ENCODE measurements at places on chromosomes 1 and 21. TPM values are rescaled to one million over a fixed set of nuclear protein-coding genes. Genes with fewer than 3 reads are reported as not detected.
A peak's percentile ranks its signal among the peaks of the same experiment; 100 is the strongest.

DNA sequence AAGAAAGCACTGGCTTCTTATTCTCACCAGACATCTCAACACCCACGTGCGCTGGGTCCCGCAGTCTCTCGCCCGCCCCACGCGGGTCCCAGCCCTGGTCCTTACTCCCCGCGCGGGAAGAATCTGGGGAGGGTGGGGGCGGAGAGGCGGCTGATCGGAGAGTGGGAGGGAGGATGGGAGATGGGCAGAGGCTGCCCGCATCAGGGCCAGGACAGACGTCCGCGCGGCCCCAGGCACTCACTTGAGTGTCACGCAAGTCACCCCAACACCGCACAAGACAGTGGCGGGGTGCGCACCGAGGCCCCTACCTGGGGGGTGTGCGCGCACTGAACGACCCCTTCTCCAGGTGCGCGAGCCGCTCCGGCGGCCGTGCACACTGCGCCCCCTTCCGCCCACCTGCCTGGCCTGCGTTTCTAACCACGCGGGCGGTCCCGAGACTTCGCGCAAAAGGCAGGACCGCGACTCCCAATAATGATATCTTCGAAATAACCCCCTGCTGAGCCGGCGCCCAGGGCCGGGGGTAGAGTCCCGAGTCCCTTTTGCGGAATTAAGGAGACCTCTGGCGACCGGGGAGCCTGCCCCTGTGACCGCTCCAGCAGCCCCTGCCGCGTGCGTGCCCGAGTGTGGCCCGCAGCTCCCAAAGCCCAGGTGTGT, 6.0 kb upstream of the SIM2 start:
- peak; percentile 53 for DNase-seq

Gene ETV3
- total RNA-seq = 52.3 TPM

Gene PLA2G2A
- total RNA-seq = not detected

DNA sequence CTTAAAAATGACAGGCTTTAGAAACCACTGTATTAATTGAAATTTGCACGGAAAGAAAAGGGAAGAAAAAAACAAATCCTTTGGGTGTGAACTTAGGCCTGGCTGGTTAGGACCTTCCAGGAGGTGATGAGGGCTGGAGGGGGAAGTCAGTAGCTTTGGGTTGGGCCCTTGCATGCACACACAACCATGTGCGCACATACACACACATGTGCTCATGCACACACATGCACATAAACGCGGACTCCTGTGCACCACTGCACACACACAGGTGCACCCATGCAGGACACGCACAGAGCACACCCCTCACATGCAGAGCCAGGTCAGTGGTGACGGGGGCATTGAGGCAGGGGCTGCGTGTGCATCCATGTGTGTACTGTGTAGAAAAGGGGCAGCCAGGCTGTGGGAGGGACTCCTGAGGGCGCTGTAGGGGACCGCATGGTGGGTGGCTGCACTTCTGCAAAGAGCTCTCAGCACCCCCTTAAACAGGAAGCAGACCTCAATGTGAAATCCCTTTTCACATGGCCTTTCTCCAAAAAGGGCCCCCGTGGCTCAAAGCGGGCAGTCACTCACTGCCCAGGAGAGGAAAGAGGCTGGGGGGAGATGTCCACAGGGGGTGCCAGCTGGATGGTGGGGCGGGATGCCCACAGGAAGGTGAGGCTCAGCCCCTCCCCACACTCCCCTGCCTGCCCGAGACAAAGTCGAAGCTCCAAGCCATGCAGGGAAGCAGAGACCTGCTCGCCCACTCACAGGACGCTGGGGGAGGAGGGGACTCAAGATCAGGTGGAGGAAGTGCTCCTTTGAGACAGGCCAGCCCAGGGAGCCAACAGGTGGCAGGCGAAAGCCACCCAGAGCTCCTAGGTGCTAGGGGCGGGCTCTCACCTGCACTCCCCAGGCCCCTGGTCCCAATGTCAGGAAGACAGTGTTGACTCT, 95.2 kb downstream of the ITPKB start:
- no peak for DNase-seq

DNA sequence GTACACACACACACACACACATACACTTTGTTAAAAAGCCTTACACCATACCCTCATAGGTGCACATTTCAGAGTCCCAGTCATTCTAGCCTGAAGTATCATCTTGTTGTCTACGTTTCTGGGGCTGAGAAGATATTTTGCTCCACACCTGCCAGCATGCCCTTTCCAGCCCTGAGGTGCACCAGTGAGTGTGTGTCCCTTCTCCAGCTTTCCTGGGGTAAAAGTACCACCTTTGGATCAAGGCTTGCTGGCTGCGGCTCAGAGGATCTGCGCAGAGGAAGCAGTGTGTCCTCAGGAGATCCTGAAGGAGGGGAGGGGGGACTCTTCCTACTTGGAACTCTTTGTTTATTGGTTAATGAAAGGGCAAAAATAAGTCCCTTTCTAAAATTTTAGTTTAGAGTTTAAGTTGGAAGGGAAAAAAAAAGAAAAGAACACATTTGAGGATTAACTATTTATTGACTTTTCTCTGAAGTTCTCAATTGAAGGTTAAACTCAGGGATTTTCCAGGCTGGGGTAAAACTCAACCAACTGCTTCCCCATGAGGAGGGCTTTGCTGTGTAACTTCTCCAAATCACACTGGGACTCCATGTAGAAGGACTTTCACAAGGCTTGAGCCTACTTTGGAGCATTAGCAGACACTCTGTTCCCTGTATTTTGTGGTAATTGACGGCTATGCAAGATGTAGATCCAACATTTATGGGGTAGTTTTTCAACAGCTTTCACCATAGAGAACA, 200.3 kb upstream of the SGIP1 start:
- DNase-seq = no peak

GRCh38 chr1:152167835-152168534, 9.0 kb upstream of the RPTN start:
- no peak for DNase-seq

Gene OR10Z1
- not detected for total RNA-seq

- DNase-seq = no peak
These were observed 29.6 kb upstream of the RGS8 start for GRCh38 chr1:182713939-182714338.

DNA sequence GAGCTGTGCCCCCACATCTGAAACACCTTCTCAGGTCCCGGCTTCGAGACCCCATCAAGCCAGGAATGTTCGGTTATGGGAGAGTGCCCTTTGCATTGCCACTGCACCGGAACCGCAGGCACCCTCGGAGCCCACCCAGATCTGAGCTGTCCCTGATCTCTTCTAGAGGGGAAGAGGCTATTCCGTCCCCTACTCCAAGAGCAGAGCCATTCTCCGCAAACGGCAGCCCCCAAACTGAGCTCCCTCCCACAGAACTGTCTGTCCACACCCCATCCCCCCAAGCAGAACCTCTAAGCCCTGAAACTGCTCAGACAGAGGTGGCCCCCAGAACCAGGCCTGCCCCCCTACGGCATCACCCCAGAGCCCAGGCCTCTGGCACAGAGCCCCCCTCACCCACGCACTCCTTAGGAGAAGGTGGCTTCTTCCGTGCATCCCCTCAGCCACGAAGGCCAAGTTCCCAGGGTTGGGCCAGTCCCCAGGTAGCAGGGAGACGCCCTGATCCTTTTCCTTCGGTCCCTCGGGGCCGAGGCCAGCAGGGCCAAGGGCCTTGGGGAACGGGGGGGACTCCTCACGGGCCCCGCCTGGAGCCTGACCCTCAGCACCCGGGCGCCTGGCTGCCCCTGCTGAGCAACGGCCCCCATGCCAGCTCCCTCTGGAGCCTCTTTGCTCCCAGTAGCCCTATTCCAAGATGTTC, 4.3 kb downstream of the ADAMTSL4 start:
- DNase-seq = no peak

- peak; percentile 63 for DNase-seq
These were observed 1.9 kb upstream of the OR13G1 start for GRCh38 chr1:247681288-247681897.

- no peak for DNase-seq
These were observed 148.7 kb downstream of the FCRL5 start for GRCh38 chr1:157403608-157404007.

Gene TMPRSS15
- total RNA-seq = not detected

- DNase-seq = peak; percentile 46
These were observed 3.5 kb upstream of the CLEC20A start for GRCh38 chr1:178500091-178500770.

Gene CELA3A
- total RNA-seq = not detected

DNA sequence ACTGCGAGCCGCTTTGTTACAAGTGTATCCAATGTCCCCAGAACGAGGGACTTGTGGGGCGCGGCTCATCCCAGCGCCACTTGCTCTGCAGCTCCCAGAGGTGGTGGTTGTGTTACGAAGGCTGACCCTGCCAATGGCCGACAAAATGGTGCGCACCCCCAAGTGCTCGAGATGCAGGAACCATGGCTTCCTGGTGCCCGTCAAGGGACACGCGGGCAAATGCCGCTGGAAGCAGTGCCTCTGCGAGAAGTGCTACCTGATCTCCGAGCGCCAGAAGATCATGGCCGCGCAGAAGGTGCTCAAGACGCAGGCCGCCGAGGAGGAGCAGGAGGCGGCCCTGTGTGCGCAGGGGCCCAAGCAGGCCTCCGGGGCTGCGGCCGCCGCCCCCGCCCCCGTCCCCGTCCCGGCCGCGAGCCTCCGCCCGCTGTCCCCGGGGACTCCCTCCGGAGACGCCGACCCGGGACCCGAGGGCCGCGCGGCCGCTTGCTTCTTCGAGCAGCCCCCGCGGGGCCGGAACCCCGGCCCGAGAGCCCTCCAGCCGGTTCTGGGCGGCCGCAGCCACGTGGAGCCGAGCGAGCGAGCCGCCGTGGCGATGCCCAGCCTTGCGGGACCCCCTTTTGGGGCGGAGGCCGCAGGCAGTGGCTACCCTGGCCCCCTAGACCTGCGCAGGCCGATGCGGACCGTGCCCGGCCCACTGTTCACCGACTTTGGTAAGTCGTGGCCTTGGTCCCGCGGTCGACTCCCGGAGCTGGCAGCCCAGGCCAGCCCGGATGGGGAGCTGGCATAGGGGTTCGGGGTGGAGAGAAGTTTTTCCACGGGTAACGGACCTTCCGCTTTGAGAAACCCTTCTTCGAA, at the start of gene DMRTB1:
Gene DMRTB1 (plus strand): TSS at position 79 of the 855 bp plus-strand sequence. CDS start 55 bp downstream, at position 134.
- no peak for DNase-seq

DNA sequence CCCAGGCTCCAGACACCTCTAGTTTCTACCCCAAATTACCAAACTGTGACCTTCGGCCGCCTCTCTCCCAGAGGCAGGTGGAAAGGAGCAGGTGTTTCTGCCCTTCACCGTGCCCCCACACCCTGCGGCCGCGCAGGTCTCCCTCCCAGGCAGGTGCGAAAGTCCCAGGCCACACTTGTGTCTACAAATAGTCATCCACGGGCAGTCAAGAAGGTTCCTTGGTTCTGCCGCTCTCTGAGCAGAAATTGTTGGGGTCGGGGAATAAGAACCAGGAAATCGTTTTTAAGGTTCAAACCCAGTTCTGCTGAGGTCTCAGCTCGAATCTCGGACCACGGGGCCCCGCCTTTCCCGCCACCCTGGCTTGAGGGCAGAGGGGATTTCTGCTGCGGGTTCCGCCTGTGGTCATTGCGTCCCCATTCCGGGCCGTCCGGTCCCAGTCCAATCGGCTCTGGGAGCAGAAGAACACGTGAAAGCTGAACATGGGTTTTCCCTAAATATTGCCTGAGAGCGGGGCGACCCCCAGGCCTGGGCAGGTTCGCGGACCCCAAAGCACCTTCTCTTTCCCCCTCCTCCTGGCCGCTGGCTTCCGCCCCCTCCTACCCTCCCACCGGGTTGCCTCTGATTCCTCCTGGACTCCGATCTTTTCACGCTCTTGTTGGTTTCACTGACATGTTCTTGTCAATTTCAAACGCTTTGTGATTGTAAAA, 1.2 kb upstream of the ATF3 start:
- no peak for DNase-seq

GRCh38 chr1:24003331-24003972, 23.3 kb upstream of the SRSF10 start:
- DNase-seq = no peak

Gene L1TD1
- total RNA-seq = 50.1 TPM

DNA sequence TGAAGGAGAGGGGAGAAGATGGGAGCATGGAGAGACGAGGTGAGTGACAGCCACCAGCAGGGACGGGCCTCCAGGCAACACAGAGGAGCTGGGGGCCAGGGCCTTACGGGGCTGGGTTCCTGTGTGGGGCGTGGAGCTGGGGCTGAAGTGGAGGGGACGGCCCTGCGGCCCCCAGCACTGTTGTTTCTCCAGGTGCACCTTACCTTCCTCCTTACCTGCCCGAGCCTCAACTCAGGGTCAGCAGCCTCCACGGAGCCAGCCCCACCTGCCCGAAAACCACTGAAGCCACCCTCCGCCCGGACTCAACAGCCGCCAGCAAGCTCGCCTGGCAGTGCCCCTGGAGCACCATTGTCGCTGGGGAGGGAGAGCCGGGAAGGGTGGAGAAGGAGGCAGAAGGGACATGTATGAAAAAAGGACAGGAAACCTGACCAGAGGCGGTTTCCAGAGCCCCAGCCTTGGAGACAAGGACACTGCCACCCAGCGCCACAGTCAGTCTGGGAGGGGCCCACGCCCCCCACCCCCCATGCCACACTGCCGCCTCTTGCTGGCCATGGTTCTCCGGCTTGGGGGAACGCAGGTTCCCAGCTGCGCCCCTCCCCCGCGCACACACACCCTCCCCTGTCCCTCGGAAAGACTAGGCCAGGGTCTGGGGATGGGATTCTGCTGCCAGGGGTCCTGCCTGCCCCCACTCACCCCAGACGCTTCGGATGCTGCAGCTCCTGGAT, 10.6 kb downstream of the PLA2G2F start:
- no peak for DNase-seq

DNA sequence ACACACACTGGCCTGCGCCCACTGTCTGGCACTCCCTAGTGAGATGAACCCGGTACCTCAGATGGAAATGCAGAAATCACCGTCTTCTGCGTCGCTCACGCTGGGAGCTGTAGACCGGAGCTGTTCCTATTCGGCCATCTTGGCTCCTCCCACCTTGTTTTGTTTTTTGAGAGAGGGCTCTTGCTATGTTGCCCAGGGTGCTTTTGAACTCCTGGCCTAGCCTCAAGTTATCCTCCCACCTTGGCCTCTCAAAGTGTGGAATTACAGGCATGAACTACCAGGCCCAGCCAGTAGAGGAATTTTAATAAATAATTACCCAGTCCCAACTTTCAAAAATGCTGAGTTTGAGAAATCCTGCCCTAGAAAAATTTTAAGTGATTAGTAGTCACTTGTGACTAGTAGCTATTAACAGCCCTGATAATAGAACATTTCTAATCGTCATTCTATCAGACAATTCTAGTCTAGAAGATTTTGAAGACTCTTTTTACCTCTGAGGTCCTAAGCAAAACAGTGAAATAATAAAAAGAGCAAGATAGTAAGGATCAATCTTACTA, 30.9 kb upstream of the SLC35D1 start:
- DNase-seq = no peak

- DNase-seq = peak; percentile 63
These were observed 2.9 kb upstream of the INAVA start for GRCh38 chr1:200891774-200892157.

Gene AADACL3
- not detected for total RNA-seq

Gene C8B
- total RNA-seq = not detected

DNA sequence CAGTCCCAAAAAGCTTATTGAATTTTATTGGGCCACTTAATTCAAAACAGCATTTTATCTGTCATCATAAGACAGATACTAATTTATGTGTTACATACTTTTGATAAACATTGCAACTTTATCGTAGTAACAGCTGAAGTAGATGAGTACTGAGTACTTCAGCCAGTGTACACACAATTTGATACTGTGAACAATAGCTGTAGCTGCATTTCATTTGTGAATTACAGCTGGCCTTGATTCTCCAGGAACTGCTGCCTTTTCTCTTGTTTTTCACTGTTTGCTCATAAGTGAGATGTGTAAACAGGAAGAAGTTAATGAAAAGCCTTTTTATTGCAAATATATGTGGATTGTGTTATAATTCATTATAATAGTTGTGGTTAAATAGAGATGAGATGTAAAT, 10.2 kb downstream of the UAP1 start:
- DNase-seq = no peak

- DNase-seq = no peak
These were observed 48.9 kb upstream of the MROH9 start for GRCh38 chr1:170886460-170886859.

All from endothelial cell (in vitro differentiated cells).